Activated CD4-positive, alpha-beta T cell treated with anti-CD3 and anti-CD28 coated beads, Interleukin-2, amount 50 U/mL, for 1 hour (primary cell): ENCODE measurements at places on chromosomes 1 and 21.

GRCh38 chr1:25572708-25573590 lies 29.5 kb downstream of the LDLRAP1 start:
- DNase-seq, result peak; percentile 60

GRCh38 chr1:36396359-36396758 lies 1.3 kb downstream of the LSM10 start:
- DNase-seq, result no peak

GRCh38 chr21:42578761-42579415 lies 65.2 kb downstream of the SLC37A1 start:
- DNase-seq, result no peak

DNA sequence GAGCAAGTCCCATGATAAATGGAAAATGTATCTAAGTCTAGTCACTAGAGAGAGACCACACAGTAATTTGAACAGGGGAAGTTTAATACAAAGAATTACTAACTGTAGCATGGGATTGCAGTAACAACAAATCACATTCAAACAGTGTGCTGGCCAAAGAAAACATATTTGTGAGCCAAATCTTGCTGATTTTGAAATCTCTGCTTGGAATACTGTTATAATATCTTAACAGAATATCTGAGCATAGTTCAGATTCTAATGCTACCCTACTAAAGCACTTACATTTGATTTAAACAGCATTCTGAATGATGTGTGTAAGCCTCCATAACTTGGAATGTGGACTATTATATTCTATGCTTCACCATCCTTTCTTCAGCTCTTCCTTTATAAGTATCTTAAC lies 270.0 kb upstream of the BRINP3 start:
- no peak for DNase-seq

- no peak for DNase-seq
Observed at GRCh38 chr21:28207436-28208173, 785.1 kb downstream of the LTN1 start.

GRCh38 chr1:45221716-45222115 lies 15.3 kb upstream of the ZSWIM5 start:
- DNase-seq, result no peak

DNA sequence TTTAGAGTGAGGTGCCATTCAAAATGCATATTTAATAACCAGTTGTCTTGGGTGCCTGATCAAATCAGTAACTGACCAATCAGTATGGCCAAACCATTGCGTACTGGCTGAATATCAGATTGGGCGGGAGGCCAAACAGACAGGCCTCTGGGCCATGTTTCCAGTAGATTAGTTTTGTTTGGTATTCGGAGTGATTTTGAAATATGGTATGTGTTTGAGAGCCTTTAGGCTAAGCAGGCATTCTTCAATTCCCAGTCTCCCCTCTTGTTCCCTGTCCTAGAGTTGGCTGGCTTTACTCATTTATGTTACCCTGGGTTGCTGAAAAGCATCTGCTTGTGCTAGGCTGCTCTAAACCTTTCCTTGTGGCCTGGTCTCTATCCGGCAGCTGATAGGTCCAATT lies 80.1 kb downstream of the BACH1 start:
- DNase-seq, result no peak

- no peak for DNase-seq
Observed at GRCh38 chr1:93124556-93125355, 45.7 kb downstream of the MTF2 start.

DNA sequence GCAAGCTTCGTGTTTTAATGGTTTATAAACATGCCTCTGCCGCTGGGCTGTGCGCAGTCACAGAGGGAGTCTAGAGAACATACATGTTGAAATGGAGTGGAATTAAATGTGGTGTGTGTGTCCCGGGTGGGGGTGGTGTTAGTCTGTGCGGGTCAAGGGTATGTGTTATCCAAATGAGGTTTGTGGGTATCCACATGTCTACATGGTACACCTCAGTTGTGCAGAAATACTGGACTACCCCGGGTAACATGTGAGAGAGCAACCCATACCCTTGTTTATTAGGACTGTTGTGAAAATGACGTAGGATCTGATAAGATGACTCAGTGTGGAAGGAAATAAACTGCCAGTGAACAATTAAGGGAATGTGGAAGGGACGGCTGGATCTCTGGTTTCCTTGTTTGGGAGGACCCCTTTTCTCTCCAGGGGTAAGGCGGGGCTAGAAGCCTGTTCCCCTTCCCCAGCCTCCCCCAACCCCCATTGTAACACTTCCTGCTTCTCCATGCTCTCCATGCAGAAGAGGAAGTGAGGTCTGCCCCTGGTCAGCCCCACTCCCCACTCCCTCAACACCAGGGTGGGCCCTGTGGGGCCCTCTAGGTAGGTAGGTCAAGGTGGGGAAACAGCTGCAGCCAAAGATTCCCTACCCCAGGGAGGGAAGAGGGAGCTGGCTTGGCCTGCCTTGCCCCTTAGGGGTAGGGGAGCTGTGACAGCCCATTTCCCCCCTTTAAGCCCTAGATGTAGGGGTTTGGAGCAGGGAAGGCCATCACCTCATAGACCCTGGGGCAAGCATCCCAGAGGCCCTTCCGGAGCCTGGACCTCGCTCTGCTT lies 690 bp downstream of the EPS8L3 start:
- DNase-seq, result no peak

DNA sequence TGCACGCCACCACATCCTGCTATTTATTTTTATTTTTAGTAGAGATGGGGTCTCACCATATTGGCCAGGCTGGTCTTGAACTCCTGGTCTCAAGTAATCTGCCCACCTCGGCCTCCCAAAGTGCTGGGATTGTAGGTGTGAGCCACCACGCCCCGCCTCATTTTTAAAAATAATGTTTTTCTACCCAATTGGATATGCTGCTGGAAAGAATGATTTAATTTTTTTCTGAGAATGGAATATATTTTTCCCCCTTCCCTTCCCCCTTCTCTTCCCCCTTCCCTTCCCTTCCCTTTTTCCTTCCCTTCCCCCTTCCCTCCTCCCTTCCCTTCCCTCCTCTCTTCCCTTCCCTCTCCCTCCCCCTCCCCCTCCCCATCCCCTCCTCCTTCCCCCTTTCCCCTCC lies 17.7 kb upstream of the HMGN1 start:
- DNase-seq, result no peak

GRCh38 chr1:223443397-223443796 lies 50.2 kb downstream of the CCDC185 start:
- DNase-seq, result no peak

GRCh38 chr1:229251185-229251584 lies 19.7 kb upstream of the RAB4A start:
- no peak for DNase-seq

GRCh38 chr1:85975912-85976371 lies 180.6 kb downstream of the COL24A1 start:
- DNase-seq, result no peak

GRCh38 chr1:162055062-162055461 lies 14.4 kb upstream of the NOS1AP start:
- no peak for DNase-seq

- no peak for DNase-seq
Observed at GRCh38 chr1:94946886-94947285, 20.0 kb upstream of the CNN3 start.

DNA sequence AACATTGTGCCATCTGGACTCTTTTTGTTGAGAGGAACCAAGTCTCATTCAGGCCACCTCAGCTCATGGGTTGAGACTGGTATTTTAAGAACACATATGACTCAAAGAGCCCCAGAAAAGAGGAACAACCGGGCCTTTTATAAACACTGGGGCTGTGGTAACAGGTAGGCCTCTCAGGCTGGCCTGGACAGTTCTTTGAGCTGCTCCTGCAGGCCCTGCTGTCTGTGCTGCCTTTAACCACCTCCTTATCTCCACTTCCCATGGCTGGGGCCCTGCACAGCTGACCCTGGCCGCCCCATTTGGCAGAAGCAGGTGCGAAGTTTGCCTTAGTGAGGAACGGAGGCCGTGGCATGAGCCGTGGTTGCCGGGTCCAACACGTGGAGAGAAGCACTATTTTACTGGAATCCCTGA lies 163.3 kb downstream of the RHOU start:
- no peak for DNase-seq

- no peak for DNase-seq
Observed at GRCh38 chr1:231731268-231731667, 104.7 kb downstream of the DISC1 start.

DNA sequence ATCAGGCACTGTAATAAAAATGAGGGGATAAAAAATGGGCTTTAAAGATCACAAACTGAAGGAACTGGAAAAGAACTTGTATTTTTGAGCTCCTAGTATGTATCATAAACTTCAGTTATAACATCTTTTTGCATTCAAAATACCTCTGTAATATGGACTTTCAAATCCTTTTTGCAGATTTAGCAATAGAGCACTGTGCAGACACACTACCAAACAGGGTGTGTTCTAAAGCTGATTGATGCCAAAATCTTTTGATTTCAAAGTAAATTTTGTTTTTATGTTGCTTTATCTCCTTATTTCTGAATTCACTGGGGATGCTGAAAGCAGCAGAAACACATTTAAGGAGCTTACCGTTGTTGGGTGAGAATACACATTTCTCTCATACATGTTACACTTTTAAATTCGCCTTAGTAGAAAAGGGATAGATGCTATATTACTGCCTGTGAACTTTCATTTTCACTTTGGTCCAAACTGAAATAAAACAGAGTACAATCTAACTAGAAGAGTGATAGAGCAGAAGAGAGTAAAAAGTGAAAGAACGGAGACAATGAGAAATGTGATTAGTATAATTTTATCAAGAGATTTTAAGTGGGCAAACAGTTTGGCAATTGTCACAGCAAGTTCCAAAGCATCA lies 1126.6 kb downstream of the BRINP3 start:
- DNase-seq, result no peak

- no peak for DNase-seq
Observed at GRCh38 chr1:97632075-97632474, 288.8 kb downstream of the DPYD start.

- DNase-seq, result no peak
Observed at GRCh38 chr1:192506741-192507155, 68.8 kb upstream of the RGS1 start.

DNA sequence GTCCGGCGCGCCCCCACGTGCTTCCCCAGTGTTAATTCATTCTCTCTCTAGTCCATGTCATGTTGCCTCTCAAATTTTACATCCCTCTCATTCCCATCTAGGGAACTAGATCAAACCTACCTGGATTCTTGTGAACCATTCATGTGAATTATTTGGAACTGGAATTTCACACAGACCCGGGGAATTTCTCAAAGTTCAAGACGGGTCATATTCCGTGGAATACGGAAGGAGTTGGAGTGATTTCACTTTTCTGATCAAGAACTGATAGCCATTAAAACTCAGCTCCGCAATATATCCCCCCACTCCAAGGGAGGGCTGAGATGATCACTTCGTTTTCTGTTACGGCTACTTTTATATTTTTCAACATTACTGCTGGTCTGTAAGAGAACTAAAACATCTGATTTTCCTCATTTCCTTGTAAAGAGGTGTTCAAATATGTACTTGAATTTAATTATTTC lies 1.0 kb upstream of the ENO1 start:
- DNase-seq, result no peak

GRCh38 chr1:62235576-62235975 lies 40.9 kb downstream of the L1TD1 start:
- no peak for DNase-seq

DNA sequence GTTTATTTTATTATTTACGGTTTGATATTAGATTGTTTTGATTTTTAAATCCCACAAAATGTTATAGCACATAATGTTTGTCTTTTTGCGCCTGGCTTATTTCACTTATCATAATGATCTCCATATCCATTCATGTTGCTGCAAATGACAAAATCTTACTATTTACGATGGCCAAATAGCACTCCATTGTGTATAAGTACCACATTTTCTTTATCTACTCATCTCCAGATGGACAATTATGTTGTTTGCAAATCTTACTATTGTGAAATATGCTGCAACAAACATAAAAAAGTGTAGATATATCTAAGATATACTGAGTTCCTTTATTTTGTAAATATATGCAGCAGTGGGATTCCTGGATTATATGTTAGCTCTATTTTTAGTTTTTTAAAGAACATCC lies 1568.3 kb downstream of the AMY1C start:
- DNase-seq, result no peak

DNA sequence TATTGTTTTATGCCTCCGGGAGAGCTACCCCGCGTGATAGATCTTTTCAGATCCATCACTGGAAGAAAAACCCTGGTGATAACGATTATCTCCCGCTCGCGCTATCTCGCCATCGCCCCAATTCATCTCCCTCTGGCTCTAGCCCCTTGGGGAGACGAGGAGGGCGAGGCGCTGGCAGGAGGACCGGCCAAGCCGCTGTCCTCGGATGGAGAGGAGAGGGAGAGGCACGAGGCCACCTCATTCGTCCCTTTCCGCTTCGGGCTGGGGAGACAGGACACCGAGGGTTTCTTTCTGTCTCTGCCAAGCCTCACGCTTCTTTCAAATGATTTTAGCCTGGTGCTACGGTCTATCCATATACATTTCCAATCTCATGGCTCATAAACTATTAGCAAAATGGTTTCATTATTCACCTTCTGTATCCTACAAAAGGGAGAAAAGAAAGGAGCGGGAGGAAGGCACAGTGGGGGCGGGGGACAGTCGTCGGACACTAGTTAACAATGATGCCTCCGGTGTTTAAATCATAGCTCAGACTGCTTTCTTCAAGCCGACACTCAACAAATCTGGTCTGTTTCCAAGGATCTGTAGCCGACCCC lies 415.0 kb upstream of the ESRRG start:
- no peak for DNase-seq

DNA sequence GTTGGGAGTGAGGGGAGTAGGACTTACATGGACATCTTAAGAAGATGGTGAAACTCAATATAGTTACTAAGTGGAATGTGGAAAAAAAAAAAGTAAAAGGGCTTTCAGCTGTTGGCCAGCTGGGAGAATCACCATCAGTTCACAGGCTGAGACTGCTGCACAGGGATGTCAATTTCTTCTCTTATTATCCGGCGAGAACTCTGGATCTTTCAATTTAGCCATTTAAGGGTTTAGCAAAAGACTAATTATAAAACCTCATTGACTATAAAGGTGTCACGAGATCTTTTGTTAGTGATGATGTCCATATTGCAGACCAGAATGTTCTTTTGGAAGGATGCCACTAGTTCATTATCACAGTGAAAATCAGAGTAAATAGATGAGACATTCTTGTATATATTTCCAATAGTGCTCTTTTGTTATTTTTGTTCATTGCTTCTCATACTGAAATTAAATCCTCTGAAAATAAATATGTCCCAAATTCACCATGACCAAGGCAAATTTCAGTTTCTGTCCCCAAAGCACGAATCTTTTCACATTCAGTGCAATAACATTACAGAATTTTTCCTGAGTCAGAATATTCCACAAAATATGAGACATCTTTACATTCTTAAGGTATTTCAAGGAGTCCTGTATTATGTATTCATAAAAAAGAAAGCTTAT lies 266.1 kb downstream of the DNM3 start:
- DNase-seq, result no peak

DNA sequence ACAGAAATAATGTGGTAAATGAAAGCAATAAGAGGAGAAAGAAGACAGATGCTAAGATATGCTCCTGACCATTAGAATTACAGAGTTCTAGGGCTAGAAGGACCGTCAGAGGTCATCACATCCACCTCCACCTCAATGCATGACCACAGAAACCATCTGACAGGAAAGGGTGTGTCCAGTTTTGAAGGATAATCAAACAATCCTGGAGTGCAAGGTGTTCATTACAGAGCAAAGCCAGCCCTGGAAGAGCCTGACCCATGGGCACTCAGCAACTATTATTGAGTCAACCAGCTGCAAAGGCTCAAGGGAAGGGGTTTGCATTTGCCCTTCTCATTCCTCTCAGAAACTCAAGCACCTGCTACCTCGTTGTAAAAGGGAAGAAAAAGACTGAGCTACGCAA lies 46.4 kb downstream of the TOR1AIP2 start:
- no peak for DNase-seq

GRCh38 chr1:218350801-218351266 lies 5.7 kb downstream of the TGFB2 start:
- DNase-seq, result no peak

GRCh38 chr21:22711636-22712035 lies 1713.4 kb downstream of the NCAM2 start:
- DNase-seq, result no peak
